NCI-H1105 treated with DMSO at 0.1 percent for 48 hours (cell line): ENCODE measurements at places on chromosomes 2 and 18.

DNA sequence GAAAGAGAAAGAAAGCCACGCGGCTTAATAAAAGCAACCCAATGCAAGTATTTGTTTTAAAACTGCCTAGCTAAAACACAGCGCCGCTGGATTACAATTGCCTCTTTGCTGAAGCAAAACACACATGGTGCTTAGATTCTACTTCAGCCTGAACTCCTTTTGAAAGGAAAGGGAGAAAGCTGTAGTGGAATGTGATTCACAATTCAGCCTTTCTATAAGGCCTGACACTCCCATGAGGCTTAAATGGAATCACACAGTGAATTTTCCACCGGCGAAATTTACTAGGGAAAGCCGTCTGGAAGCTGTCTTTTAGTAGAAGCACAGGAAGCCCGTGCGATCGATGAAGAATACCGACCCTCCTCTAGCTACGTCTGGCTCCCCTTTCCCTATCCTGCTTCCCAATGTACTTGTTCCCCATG, 348.0 kb downstream of the DLGAP1 start:
- DNase-seq: no peak

DNA sequence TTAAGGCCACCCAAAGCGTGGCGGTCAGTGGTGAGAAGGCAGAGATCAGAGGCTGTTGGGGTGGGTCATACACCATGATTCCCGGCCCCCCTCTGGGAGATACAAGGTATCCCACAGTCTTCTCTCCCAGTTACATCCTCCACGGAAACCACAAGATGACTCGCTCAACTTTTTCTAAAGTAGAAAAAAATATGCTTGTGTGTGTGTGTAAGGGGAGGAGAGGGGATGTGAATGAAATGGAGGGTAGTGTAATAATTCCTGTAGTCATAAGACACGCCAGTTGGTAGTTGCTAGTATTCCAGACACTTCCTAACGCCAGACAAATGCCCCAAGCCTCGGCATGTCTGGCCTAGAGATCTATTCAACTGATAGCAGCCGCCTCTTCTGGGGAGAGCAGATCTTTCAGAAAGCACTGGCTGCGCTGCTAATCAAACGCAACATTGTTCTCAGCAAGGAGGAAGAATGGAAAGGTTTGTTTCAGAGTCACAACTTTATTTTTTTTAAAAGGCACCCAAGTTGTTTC, 143.5 kb downstream of the TGIF1 start:
- DNase-seq: peak; percentile 66

GRCh38 chr2:8623576-8623957, 58.3 kb upstream of the ID2 start:
- no peak for DNase-seq

DNA sequence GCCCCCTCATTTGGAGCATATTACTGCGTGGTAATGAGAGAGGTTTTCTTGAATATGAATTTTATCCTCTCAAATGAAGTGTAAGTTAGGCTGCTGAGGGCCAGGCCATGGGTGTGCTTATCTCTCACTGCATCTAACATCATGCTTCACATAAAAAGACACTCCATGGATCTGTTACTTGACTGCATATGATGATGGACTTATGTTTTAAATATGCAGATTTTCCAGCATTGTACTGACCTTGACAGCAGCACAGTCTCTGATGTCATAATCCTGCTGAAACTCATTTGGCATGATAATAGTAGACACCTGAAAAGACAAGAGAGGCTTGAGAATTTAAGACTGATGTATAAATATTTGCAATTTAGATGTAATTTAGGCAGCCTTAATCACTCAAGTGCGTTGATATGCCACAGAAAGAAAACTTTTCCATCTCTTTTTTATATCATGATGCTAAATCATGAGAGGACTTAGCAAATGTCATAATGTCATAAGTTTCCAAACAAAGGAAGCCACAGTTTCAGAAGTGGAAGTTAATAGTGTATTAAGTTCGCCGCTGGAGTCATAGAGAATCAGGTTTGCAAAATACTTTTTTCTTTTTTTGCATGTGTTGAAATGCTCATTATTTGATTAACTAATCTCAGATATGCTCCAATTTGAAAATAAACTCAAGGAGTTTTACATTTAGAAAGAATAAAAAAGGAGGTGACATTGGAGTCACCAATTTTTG, 62.7 kb upstream of the CD302 start:
- no peak for DNase-seq

DNA sequence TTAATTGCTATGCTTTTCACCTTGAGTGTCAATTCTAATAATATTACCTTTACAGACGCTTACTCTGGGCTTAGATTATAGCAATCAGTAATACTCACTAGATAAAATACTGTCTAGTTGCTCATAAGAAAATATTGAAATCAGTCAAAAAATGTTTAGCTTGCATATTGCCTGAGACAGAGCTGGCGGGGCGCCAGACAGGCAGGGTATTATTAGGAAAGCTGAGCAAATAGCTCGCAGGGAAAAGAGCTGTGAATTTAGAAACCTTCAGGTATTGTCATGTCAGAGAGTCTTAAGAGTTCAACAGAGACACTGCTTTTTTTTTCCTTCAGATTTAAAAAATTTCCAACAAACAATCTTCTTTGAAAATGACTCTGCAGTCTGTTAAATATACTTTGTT, 118.4 kb downstream of the MEIS1 start:
- DNase-seq: peak; percentile 87

- no peak for DNase-seq
Observed at GRCh38 chr2:136920652-136921333, 155.4 kb downstream of the THSD7B start.

- DNase-seq: no peak
Observed at GRCh38 chr2:211944572-211944971, 594.0 kb downstream of the ERBB4 start.

GRCh38 chr18:3448838-3449511, 997 bp upstream of the TGIF1 start:
- peak; percentile 54 for DNase-seq

GRCh38 chr2:67499989-67500388, 102.9 kb downstream of the ETAA1 start:
- DNase-seq: no peak

DNA sequence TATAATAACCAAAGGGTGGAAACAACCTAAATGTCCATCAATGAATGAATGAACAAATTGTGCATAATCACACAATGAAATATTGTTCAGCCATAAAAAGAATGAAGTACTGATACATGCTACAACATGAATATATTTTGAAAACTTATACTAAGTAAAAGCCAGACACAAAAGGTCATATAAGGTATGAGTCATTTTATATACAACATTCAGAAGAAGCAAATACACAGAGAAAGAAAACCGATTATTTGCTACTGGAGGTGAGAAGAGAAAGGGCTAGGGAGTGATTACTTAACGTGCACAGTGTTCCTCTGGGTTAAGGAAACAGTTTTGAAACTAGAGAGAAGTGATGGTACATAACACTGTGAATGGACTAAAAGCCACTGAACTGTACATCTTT, 105.3 kb downstream of the GORASP2 start:
- DNase-seq: no peak

GRCh38 chr2:102826904-102827303, 65.1 kb downstream of the TMEM182 start:
- DNase-seq: peak; percentile 79

- no peak for DNase-seq
Observed at GRCh38 chr18:79487183-79487800, 91.6 kb downstream of the NFATC1 start.

GRCh38 chr18:57050310-57050949, 96.5 kb upstream of the BOD1L2 start:
- DNase-seq: no peak

GRCh38 chr2:10520926-10521325, 72.8 kb upstream of the ODC1 start:
- DNase-seq: no peak

GRCh38 chr2:96427917-96428316, 77.2 kb downstream of the NEURL3 start:
- DNase-seq: no peak

- peak; percentile 77 for DNase-seq
Observed at GRCh38 chr2:183079139-183079775, 710 bp downstream of the DUSP19 start.

- DNase-seq: peak; percentile 31
Observed at GRCh38 chr18:51072586-51073313, 42.7 kb downstream of the SMAD4 start.

DNA sequence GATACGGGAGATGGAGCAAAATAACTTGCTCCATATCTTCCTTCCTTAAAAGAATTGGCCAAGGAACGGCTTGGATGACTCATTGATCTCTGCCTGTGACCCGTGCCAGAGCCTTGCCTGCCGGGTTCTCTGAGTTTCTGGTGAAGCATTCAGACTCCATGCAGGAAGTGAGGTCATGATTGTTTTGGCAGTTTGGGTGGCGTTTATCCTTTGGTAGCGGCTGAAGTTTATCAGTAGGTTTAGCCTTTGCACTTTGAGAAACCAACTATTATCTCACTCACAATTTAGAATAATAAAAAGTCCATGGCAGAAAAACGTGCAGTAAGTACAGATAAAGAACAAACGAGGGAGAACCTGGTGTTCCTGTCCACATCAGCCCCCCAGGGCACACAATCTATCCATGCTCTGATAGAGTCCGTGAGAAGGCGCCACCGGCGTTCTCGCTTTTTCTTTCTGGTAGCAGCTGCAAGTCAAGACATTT, 15.0 kb upstream of the CTAGE1 start:
- DNase-seq: no peak

GRCh38 chr2:105538840-105539239, 140.0 kb upstream of the FHL2 start:
- DNase-seq: no peak

GRCh38 chr2:236743039-236743920, 173.7 kb downstream of the ACKR3 start:
- DNase-seq: no peak

- no peak for DNase-seq
Observed at GRCh38 chr2:101396316-101396717, 9.0 kb upstream of the CREG2 start.

DNA sequence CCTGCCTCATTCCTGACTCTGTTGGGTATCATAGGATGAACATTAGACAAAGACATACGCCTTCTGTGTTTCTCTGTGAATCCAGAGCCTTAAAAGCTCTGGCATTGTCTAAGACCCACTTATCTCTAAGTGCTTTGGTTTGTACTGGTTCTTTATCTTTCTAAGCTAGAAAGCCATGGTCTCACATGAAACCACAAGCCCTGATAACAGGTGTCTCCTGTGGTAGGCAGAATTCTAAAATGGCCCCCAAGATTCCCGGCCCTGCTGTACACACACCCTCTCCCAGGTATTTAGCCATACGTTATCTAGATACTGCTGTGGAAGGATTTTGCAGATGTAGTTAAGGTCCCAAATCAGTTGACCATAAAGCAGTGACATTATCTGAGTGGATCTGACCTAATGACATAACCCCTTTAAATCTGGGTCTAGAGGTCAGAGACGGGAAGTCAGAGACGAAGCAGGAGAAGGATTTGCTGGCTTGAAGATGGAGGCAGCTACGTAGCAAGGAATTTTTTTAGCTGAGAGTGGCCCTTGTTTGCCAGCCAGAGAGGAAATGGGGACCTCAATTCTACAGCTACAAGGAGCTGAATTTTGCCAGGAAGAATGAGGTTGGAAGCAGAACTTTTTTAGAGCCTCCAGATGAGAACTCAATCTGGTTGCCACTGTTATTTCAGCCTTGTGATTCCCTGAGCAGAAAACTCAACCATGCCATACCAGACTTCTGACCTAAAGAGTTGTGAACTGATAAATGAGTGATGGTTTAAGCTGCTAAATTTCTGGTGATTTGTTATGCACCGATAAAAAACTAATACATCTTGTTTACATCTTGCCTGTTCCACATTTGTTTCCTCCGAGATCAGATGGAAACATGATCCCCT, 186.7 kb downstream of the CAMKMT start:
- no peak for DNase-seq

- no peak for DNase-seq
Observed at GRCh38 chr18:37408676-37409265, 156.8 kb downstream of the CELF4 start.

DNA sequence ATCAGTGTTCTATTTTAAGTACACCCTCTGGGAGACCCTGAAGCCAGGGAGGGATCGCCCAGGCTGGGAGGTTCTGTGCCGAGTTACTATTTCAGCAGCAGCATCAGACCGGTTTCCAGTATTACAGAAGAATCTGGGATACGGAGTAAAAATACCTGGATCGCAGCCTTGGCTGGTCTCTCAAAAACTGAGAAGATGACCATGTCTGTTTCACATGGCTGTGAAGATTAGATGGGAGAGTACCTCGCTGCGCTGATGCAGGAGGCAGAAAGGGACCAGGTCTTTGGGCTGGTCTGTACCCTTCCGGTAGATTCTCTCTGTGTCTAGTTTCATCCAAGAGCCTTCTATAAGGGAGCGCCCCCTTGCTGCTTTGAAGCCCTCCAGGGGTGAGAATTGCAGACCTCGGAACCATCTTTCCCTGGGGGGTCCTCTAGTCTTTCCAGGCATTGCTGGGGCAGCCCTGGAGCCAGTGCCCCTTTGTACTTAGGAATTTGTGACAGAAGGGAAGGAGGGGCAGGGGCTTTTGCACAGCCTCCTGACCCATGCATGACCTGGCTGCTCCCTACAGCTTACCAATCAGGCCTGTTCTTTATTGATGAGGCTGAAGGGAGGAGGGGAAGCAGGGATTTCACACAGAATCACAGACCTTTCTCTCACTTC, 56.3 kb upstream of the MAPRE3 start:
- no peak for DNase-seq

GRCh38 chr2:109689182-109689930, 75.2 kb downstream of the SOWAHC start:
- DNase-seq: no peak

- no peak for DNase-seq
Observed at GRCh38 chr2:224560549-224560948, 24.6 kb downstream of the CUL3 start.

DNA sequence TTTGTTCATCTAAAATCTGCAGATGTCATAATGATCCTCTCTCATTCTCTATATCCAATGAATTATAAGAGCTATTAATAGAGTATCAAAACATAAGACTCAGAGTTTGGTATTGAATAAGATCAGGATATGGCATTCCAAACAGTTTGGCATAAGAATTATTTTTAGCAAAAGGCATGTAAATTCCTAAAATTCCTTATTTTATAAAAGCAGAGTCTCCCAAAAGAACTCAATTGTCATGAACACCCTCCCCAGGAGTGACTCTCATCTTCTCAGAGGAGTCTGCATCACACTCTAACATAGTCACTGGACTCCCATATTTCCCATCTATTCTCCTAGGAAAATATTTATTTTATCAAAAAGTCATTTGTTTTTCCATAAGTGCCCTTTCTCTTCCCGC, 1710.2 kb upstream of the SLC39A10 start:
- no peak for DNase-seq

GRCh38 chr18:54647176-54647575, 56.1 kb downstream of the DYNAP start:
- peak; percentile 64 for DNase-seq
